Stimulated activated CD8-positive, alpha-beta memory T cell treated with anti-CD3 and anti-CD28 coated beads, Interleukin-4, amount 100 ng/mL, for 1 hour (primary cell): ENCODE measurements at places on chromosomes 5 and 9.

GRCh38 chr5:112878760-112879159 lies 17.7 kb downstream of the SRP19 start:
- DNase-seq: peak; percentile 30

GRCh38 chr5:94872526-94872925 lies 254.1 kb downstream of the SLF1 start:
- DNase-seq: no peak

- DNase-seq: no peak
These were observed 133.0 kb downstream of the SMC2 start for GRCh38 chr9:104227108-104227507.

- no peak for DNase-seq
These were observed 106.9 kb downstream of the GLDC start for GRCh38 chr9:6538666-6539071.
